Type B pancreatic cell (in vitro differentiated cells): ENCODE measurements at places on chromosomes 5 and 9. TPM values are rescaled to one million over a fixed set of nuclear protein-coding genes. Genes with fewer than 3 reads are reported as not detected.

The SLC23A1 gene
- 1.6 and 2.1 TPM in 2 replicates for total RNA-seq

The CHSY3 gene
- 0.86 and 4.9 TPM in 2 replicates for total RNA-seq

The CD74 gene
- 24.9 and 37.2 TPM in 2 replicates for total RNA-seq

The PTGES gene
- 29.1 and 67.1 TPM in 2 replicates for total RNA-seq

The IL7R gene
- total RNA-seq = not detected in 2 replicates

The TXNDC8 gene
- not detected in 2 replicates for total RNA-seq

The PCDHGA3 gene
- total RNA-seq = 0.27 and 2.3 TPM in 2 replicates

The OBP2B gene
- not detected in 2 replicates for total RNA-seq

The NOL6 gene
- 39.2 and 46.3 TPM in 2 replicates for total RNA-seq

The SYK gene
- 13.0 and 22.6 TPM in 2 replicates for total RNA-seq

The WNK2 gene
- total RNA-seq = 47.2 and 75.5 TPM in 2 replicates

The ESM1 gene
- total RNA-seq = 0.17 and 0.29 TPM in 2 replicates

The OTP gene
- total RNA-seq = 0.17 and 0.31 TPM in 2 replicates

The PLPP7 gene
- total RNA-seq = 0.50 and 3.1 TPM in 2 replicates

The INIP gene
- total RNA-seq = 30.5 and 34.5 TPM in 2 replicates

The FAM221B gene
- total RNA-seq = 1.1 TPM in 1 of 2 replicates, not detected in the other
